Cerebellum (tissue), 4 donors: ENCODE measurements at places on chromosomes 16 and 17. TPM values are rescaled to one million over a fixed set of nuclear protein-coding genes. Genes with fewer than 3 reads are reported as not detected.

The OR3A2 gene
- total RNA-seq, result 3.0 TPM

The SRCIN1 gene
- 34.7 TPM for total RNA-seq

The METTL23 gene
- total RNA-seq, result 11.1 TPM

The PDIA2 gene
- total RNA-seq, result 2.7 TPM
